ENCODE measurements at places on chromosomes 12 and 14. TPM values are rescaled to one million over a fixed set of nuclear protein-coding genes. Genes with fewer than 3 reads are reported as not detected.

DNA sequence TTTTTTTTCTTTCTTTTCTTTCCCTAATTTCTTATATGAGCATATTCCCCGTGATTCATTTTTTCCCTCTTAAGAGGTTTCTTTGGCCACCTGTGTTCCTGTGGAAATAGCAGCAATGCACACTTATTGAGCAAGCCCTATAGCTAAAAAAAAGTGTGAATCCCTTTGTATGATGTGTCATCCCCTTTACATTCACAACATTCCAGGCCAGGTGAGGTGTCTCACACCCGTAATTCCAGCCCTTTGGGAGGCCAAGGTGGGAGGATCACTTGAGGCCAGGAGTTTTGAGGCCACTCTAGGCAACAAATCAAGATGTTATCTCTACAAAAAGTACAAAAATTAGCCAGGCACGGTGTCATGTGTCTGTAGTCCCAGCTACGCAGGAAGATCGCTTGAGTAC, 700.4 kb upstream of the TBX3 start:
- DNase-seq: no peak

DNA sequence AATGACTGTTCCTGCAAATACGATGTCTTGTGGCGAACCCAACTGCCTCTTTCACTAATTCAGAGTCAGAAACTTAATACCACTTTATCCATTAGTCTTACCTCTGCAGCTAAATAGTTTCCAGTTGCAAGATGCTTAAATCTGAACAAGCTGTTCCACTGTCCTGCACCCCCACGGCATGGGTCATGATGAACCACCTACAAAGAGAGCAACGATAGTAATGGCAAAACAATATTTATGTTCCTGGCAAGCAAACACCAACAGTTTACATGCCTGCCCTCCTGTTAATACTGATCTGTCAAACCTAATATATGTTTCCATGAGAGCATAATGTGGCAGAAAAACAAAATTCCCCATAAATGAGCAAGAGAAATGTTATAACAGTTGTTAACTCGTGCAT, 121.9 kb downstream of the ITPR2 start:
- DNase-seq: peak; percentile 48

DNA sequence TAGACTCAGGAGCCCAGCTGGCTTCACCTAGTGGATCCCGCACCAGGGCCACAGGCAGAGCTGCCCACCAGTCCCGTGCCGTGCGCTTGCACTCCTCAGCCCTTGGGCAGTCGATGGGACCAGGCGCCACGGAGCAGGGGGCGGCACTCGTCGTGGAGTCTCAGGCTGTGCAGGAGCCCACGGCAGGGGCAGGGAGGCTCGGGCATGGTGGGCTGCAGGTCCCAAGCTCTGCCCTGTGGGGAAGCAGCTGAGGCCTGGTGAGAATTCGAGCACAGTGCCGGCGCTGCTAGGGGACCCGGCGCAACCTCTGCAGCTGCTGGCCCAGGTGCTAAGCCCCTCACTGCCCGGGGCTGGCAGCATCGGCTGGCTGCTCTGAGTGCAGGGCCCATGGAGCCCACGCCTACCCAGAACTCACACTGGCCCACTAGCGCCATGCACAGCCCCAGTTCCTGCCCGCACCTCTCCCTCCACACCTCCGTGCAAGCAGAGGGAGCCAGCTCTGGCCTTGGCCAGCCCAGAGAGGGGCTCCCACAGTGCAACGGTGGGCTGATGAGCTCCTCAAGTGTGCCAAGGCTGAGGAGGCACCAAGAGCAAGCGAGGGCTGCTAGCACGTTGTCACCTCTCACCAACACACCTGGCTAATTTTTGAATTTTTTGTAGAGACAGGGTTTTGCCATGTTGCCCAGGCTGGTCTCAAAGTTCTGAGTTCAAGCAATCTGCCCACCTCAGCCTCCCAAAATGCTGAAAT, 116.1 kb downstream of the SPTSSA start:
- DNase-seq: no peak

DNA sequence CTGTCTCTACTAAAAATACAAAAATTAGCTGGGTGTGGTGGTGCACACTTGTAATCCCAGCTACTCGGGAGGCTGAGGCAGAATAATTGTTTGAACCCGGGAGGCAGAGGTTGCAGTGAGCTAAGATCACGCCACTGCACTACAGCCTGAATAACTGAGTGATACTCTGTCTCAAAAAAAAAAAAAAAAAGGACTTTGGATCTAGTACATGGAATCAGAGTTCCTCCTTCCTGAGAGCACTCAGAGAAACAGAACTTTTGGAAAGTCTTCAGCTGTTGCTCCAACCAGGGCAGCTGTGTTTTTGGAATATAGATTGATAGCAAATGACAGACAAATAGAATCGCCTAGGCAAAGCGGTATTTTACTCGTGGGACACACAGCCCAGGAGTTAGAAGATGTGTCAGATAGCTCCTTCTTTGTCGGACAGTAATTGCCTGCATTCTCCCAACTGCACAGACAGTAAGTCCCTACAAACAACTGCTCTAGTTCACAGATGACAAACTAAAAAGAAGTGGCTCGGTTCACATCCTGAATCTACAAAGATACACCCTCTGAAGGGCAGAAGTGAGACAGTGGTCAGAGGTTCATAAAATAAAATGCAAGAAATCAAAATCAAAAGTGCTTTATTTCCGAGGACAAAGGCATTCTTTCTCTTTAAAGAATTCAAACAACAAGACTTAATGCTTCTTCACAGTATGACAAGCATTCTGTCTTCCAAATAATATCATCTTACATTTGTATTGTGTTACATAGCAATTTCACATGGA, 17.1 kb upstream of the NEK9 start:
- no peak for DNase-seq

- no peak for DNase-seq
Observed at GRCh38 chr12:57381693-57382220, 49.1 kb downstream of the R3HDM2 start.

- DNase-seq: no peak
Observed at GRCh38 chr12:5180496-5180895, 136.8 kb downstream of the KCNA5 start.

- DNase-seq: peak; percentile 35
Observed at GRCh38 chr14:105363847-105364708, 34.3 kb upstream of the TEX22 start.

GRCh38 chr12:18823461-18823860, 85.5 kb downstream of the CAPZA3 start:
- DNase-seq: no peak

- no peak for DNase-seq
Observed at GRCh38 chr14:45716572-45716971, 463.6 kb upstream of the MIS18BP1 start.

GRCh38 chr12:125089083-125089482, 23.8 kb downstream of the AACS start:
- DNase-seq: no peak

GRCh38 chr12:65681226-65681625, 143.1 kb upstream of the HMGA2 start:
- peak; percentile 34 for DNase-seq

GRCh38 chr14:55333711-55334485, 62.7 kb downstream of the FBXO34 start:
- DNase-seq: peak; percentile 95

- no peak for DNase-seq
Observed at GRCh38 chr14:68968721-68969120, 10.4 kb downstream of the ACTN1 start.

GRCh38 chr12:126534495-126534894, 1469.3 kb downstream of the AACS start:
- DNase-seq: no peak

DNA sequence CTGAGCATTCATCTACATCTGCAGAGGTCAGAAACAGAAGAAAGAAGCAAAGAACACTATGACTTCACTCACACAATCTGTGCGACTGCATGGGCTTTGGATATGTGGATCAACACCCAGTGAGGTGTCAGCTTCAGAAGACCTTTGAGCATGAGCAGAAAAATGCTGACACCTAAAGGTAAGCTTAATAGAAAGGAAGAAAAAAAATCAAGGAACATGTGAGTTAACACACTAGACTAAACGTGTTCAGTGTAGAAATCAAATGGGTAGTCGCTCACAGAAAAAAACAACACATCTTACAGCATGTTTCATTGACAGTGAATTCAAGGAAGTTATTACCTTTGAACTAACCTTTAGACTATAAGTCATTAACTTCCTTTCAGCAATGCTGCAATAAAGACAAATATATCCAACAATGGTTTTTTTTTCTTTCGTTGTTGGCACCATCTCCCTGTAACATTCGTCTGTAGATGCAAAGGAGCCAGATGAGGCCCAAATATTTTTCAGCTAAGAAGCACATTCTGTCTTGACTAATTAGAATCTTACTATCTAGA, 30.9 kb downstream of the RTRAF start:
- DNase-seq: no peak

DNA sequence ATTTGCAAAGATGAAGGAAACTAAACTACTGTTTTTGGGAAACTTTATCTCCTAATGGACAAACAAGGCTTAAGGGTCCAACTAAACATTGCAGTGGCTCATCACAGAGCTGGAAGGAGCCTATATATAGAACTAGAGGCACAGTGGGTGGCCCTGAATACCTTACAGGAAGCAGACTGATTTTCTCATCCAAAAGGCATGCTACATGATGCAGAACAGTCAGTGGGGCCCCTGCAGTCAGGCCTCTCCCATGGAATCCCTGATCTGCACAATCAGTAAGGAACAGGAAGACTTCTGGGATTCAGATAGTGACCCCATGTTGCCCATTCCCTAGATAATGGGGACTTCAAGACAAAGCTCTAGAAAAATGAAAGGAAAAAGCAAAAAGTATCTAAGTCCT, 1.9 kb upstream of the LLPH start:
- peak; percentile 82 for DNase-seq

DNA sequence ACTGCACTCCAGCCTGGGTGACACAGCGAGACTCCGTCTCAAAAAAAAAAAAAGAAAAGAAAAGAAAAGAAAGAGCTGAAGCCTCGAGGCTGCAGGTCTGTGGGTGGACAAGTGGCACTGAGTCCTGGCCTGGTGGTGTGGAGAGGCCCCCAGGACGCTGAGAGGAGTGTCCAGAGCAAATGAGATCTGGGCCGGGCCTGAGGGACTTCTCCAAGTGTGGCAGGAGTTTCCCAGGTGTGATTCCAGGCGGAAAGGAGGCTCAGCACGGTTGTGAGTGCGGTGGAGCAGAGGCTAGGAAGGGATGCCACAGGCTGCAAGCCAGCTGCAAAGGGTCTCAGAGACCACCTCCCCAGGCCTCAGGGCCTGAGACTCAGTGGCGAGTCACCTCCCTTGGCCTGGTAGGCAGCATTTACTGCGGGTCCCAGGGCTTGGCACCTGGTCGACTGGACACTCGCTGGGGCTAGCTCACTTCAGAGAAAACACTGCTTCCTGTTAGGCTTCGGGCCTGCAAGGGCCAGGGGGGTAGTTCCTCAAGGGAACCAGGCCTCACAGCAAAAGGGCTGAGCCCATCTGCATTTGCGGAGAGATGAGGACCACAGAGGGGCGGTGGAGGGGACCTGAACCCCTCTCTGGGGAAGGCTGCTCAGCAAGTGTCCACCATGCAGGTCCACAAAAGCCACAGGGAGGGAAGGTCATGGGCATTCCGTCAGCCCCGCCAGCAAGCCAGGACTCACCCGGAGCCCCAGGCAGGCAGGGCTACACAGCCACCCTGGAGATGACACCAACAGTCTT, 11.7 kb downstream of the TTC7B start:
- DNase-seq: no peak

DNA sequence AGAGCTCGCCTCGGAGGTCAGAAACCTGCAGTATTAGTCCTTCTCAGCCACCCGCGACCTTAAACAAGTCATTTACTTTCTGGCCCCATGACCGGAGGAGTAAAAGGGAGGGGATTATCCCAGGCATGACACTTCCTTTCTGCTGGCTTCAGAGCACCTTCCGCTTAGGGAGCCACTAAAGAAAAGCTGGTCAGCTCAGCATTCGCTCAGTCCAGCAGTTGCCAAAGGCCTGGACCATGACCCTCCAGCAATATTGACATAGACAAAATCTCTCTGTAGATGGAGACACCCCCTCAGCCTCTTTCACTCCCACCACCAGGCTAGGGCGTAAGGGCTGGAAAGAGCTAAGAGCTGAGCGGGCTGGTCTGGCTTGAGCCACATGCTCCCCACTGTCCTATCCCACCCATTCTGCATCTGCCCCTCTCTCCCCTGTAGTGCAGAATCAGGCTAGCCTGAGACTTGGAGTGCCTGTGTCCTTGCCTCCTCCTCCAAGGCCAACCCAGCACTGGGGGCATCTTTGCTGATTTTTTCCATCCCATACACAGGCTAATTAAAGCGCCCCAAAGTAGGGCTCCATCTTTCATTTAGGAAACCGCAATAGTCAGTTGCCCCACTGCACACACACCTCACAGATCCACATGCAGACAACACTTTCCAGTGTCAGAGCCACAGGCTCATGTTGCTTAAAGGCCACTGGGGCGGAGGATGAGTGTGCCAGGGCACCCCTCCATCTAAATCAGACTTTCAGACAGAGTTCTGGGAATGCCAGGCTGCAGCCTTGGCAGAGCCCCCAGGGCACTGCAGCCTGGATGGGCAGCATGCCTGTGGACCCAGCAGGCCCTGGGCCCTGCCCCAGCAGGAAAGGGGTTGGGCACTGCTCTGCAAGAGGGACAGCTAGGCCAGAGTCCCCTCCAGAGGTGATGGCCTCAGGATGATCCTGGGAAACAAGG, 4.0 kb upstream of the CPNE6 start:
- DNase-seq: no peak

GRCh38 chr12:69873429-69873828, 48.4 kb downstream of the MYRFL start:
- no peak for DNase-seq

GRCh38 chr14:35229084-35229791, 62.9 kb upstream of the PSMA6 start:
- peak; percentile 16 for DNase-seq

- DNase-seq: no peak
Observed at GRCh38 chr12:39502726-39503125, 59.8 kb upstream of the KIF21A start.

DNA sequence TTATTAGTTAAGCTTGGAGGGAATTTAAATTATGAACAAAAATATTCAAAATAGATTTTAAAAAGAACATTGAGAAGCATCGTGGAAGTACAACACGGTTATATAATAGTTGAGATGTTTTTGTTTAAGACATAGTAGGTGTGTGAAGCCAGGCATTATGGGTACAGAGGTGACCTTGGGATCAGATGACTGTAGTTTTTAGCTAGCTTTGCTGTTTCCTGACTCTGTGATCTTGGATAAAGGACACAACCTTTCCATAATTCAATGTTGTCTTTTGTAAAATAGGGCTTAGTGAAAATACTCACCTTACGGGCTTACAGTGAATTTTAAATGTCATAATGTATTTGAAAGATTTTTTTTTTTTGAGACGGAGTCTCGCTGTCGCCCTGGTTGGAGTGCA, 239.7 kb downstream of the SLC2A13 start:
- no peak for DNase-seq

GRCh38 chr14:106872611-106873446, 1346.4 kb downstream of the TMEM121 start:
- no peak for DNase-seq

The DHRS2 gene
- total RNA-seq: 0.32 TPM

The HECTD4 gene
- 37.1 TPM for total RNA-seq

The ACADS gene
- total RNA-seq: 9.7 TPM

The LRFN5 gene
- 0.97 TPM for total RNA-seq

The LMO3 gene
- total RNA-seq: 0.43 TPM

The LRRC43 gene
- total RNA-seq: 1.7 TPM

Measured in fibroblast of villous mesenchyme (primary cell).